ENCODE measurements at places on chromosomes 1 and 21. TPM values are rescaled to one million over a fixed set of nuclear protein-coding genes. Genes with fewer than 3 reads are reported as not detected.
A peak's percentile ranks its signal among the peaks of the same experiment; 100 is the strongest.

DPYD gene
- 124 TPM for total RNA-seq

C8B gene
- 1.9 TPM for total RNA-seq

DNA sequence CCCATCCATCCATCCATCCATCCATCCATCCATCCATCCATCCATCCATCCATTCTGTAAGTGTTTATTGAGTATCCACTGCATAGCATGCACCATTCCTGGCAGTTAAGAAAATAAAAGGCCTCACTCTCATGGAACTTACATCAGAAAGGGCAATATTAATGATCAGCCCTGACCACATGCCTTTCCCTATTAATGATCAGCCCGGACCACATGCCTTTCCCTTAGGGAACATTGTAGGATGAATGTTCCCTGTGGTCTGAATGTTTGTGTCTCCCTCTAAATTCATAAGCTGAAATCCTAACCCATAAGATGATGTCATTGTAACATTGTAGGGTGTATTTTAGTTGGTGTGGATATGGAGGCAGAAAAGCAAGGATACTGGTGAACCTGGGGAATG, 365.8 kb downstream of the KIF26B start:
- no peak for DNase-seq

DNA sequence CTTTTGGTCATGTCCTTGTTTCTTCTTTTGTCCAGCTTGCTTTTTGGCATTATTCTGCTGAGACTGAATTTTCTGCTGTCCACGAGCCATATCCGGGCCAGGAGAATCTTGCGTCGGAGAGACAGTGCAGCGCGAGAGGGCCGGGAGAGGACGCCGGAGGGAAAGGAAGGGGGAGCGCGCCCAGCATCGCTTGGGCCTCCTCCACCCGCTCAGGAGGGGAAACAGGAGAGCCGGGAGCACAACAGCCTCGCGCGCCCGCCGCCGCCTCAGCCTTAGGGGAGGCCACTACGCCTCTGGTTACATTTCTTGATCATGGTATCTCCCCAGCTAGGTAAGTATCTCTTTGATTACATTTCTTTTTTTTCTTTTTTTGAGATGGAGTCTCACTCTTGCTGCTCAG, 7.4 kb upstream of the DEGS1 start:
- no peak for DNase-seq

GRCh38 chr1:166273618-166274017, 106.8 kb upstream of the FAM78B start:
- no peak for DNase-seq

- peak; percentile 98 for DNase-seq
These were observed 46.3 kb downstream of the AZIN2 start for GRCh38 chr1:33127001-33127823.

DNA sequence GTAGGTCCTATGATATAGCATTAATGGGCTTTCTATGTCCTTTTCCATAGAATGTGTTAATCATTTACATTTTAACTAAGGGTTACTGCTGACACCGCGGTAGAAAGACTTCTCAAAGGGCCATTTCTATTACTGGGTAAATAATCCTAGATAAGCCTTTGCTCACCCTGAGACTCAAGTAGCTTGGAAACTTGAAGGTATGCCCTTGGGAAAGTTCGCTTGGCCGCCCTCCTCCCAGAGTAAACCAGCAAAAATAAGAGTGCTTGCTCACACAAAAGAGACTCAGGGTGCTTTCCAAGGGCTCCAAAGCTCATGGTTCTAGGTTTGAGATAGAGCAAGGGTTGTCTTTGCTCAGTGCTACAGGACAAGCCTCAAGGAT, 85.8 kb upstream of the TMPRSS2 start:
- DNase-seq: no peak

KCNT2 gene
- total RNA-seq: 6.0 TPM

DNA sequence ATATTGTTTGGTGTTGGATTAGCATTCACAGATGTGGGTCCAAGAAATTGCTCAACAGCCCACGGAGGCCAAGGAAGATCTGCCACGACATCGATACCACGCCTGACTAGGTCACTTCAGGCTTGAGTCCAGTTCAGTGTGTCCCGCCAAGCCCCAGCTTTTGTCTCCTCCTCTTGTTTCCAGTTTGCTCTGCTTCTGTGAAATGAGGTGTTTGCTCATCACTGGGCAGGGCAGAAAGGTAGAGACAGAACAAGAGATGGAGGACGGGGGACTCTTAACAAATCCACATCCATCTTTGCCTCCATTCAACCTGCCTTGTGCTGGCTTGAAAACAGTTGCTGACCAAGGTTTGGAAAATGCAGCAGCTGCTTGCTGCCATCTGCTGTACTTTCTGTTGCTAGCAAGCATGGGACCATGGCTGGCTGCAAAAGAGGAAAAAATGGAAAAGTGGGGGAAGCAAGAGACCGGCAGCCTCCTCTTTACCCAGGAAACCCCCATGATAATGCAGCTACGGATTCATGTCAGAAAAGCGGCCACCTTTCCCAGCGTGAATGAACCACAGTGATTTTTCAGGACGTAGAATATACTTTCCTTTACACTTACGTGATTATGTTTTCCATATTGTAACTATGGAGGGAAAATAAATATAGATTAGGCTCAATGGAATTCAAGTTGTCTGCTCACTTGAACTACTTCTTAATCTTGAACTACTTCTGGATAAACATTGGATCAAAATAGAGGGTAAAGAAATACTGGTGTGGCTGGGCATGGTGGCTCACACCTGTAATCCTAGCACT, 80.2 kb upstream of the GREM2 start:
- peak; percentile 27 for DNase-seq

KLHDC8A gene
- total RNA-seq: 2.2 TPM

GRCh38 chr1:76006234-76006633, 68.3 kb upstream of the ST6GALNAC3 start:
- DNase-seq: peak; percentile 37

DNA sequence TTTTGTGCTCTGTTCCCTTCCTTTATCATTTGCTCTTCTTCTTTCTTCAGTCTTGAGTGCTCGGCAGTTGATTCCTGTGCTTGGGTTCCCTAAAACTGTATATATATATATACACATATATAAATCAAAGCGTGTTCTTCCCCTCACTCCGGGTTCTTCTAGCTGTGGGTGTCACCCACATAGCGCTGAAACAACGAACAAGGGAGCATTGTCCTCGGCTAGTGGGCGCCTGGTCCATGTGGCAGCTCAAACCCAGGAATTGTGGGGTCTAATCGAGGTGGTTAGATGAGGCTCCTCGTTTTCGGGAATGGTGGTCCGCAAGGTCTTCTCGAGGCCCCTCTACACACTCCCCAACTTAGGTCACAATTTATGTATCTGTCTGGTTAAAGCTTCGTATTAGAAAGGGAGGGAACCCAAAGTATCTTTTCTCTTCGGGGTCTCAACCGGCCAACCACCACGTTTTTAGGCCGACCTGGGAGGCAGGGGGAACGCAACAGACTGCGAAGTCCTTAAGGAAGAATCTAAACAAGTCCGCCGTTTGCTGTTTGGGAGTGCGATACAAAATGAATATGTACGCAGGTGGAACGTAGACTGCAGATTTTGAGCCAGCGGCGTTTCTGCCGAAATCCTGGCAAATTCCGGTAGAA, 504 bp upstream of the SDHC start:
- DNase-seq: no peak

DNA sequence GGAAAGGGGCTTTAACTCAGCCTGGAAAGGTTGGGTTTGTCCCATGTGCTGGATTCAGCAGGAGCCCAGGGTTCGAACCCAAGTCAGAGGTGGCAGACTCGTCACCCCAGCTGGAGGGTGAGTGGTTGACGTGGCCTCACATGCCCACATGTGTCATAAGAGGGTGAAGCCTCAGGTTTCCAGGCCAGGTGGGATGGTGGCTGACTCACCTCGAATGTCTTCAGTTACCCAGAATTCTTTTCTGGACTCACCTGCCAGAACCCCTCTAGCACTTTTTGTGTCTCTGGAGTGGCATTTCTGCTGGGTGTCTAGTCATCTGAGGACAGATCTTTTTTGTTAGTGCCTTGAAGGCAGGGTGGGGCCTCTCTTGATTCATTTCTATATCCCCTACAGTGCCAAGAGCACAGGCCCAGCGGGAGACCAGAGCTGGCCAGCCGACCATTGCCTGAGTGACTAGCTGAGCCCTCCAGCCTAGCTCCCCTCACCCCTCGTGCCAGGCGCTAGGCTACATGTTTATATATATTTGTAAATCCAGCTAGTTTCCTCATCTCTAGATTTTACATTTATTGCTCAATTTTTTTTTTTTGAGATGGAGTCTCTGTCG, 28.1 kb downstream of the IL6R start:
- DNase-seq: no peak

DNA sequence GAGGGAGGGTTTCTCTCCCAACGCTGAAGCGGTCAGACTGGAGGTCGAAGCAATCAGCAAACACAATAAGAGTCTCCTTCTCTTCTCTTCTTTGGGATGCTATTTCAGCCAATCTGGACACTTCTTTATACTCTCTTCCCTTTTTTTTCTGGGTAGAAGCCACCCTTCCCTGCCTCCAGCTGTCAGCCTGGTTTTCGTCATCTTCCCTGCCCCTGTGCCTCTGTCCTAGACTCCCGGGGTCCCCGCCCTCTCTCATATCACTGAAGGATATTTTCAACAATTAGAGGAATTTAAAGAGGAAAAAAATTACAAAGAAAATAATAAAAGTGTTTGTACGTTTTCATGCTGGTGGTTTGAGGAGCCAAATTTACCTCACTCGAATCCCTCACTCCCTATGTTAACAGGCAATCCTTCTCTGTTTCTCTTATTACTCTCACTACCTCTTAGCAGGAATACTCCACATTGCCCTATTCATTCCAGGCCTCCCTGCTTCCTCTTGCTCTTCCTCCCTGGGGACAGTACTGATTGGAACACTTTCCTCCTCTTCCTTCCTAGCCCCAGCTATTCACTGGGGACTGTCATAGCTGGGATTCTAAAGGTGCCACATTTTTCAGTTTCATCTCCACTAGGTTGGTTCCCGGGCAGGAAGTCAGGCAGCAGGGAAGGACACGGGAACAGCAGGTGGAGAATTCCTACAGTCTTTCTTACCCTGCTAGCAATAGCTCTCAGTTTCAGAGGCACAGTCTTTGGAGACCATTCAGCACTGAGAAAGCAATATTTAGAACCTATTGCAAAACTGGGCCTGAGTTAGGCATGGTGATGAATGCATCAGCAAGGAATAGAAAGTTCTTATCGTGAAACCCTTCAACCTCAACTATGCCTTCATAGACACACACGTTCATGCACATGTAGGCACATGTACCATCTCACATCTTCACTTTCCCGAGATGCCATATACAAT, 288.0 kb downstream of the PBX1 start:
- DNase-seq: no peak

DNA sequence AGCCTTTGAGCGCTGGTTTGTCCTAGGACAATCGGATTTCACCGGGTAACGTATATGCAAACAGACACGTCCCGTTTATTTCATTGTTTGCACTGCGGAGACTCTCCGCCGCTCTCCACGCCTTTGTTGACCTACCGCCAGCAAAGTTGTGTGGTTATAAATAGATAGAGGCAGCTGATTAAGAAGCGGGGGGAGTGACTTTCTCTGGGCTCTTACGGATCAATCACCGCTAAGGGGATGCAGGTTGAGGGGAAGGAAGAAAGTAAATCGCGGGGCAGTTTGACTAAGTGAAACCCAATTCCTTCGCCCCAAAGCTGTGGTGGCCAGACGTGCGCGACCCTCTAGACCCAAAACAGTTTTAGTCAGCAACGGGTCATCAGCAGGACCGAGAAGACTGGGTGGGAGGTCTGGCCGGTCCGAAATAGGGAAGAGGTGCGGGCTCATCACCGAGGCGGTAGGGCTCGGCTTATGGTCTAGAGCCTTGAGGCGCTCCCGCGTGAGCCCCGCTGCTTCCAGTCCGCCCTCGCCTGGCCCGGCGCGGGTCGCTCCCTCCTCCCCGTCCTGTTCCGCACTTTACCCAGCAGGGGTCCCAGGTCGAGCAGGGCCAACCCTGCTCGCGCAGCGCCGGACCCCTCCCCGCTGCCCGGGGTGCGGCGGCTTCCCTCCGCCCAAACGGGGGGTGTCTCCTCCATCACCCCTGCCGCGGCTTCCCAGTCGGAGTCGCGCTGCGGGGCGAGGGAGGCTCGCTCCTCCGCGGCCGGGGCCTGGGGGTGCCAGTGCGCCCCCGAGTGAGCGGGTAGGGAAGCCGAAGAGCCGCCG, 120.8 kb upstream of the RRP15 start:
- peak; percentile 70 for DNase-seq

- DNase-seq: peak; percentile 38
These were observed 52.2 kb downstream of the EPB41 start for GRCh38 chr1:28966617-28967016.

- DNase-seq: peak; percentile 27
These were observed 529 bp downstream of the MPZL1 start for GRCh38 chr1:167722152-167722869.

DNA sequence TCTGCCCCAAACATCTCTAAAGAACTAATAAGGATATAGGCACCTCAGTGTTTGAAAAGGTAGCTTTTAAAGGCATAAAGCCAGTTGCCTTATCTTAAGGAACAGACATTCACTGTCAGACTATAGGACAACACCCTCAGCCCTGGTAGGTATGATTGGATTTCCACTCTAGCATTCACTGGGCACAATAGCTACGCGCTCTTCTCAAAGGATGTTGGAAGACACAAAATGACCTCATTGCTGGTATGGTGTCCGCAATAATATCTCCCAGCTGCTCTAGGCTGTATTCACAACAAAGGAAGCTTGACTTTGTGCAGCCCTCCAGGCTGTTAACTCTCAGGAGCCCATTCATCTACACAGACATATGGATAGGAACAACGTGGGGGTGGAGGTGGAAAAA, 119.4 kb upstream of the CXADR start:
- no peak for DNase-seq

GRCh38 chr1:178120088-178120487, 26.2 kb downstream of the RASAL2 start:
- DNase-seq: no peak

GNB1 gene
- 338 TPM for total RNA-seq

DNA sequence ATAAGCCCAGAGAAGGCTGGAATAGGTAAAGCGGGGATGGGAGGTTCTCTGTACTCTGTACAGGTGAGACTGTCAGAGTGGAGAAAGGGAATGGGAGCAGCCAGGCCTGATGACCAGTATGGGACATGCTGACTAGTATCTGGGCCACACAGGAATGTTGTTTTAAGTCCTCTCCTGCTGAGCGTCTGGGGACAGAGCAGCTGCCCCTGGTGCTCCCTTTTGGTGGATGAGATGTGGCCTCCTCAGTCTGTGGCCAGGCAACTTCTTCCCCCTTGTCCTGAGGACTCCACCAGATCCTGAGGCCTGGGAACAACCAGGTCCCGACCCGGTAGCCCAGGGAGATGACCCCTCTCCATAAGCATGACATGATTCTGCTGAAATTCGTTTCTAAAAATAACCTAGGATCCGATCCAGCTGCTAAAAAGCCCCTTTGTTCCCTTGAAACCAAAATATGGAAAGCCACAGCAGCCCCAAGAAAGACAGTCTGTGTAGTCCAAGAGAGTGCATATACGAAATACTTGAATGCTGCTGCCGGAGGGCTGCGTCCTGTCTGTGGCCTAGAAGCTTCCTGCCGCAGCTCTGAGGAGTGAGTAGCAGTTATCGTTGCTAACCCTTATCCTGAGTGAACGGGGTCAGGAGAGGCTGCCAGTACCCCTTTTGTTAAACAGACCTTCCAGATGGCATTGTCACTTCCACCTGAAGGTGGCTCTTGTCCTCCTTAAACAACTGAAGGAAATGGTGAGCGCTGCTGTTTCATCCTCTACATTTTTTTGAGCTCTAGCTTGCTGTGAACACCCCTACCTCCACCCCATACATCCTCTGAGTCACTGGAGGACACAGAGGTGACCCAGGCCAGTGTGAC, 47.1 kb downstream of the ATP2B4 start:
- DNase-seq: peak; percentile 44
